AG09309 (cell line): ENCODE measurements at places on chromosomes 3 and 15.

- DNase-seq = no peak
These were observed 134.1 kb downstream of the PDZRN3 start for GRCh38 chr3:73490453-73491286.

GRCh38 chr3:56557831-56558170, 826 bp downstream of the CCDC66 start:
- no peak for DNase-seq

GRCh38 chr15:50624616-50625168, 61.9 kb downstream of the TRPM7 start:
- DNase-seq = peak; percentile 49

DNA sequence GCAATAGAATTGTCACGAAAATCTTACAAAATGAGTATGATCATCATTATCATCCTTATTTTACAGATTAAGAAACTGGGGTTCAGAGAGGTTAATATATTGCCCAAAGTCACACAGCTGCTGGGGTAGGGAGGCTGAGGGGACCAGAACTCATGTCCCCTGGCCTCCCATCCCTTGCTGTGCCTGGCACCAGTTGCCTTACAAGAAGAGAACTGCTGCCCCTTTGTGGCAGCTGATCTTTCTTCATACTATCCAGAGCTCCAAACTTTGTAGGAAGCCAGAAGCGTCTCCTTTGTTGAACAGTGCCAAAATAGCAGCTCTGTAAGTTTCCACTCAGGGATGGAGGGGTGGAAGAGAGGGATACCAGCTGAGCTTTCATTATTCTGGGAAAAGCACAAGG, 236.8 kb upstream of the TBC1D5 start:
- DNase-seq = no peak

GRCh38 chr3:136819392-136819730, 435 bp downstream of the SLC35G2 start:
- no peak for DNase-seq

- no peak for DNase-seq
These were observed 44.7 kb upstream of the GOLM2 start for GRCh38 chr15:44243829-44244228.

DNA sequence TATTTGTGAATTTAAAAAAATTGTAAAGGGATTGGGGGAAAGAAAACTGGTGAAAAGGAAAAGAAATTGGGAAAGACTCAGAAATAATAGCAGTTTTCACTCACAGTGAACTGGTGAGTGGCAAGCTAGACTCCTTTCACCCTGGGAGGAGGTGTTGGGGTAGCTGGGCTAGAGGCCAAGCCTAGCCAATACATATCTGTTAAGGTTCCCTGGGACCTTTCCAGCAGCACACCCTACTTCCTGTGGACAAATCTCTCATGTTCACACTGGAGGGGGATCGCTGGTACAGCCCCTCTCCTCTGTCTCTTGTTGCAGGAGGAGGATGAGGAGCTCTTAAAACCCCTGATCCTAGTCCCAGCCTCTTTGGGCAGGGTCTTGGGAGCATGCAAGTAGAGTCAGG, 3.7 kb upstream of the RPP25 start:
- no peak for DNase-seq

GRCh38 chr15:86644339-86644738, 564.7 kb downstream of the AGBL1 start:
- DNase-seq = no peak

DNA sequence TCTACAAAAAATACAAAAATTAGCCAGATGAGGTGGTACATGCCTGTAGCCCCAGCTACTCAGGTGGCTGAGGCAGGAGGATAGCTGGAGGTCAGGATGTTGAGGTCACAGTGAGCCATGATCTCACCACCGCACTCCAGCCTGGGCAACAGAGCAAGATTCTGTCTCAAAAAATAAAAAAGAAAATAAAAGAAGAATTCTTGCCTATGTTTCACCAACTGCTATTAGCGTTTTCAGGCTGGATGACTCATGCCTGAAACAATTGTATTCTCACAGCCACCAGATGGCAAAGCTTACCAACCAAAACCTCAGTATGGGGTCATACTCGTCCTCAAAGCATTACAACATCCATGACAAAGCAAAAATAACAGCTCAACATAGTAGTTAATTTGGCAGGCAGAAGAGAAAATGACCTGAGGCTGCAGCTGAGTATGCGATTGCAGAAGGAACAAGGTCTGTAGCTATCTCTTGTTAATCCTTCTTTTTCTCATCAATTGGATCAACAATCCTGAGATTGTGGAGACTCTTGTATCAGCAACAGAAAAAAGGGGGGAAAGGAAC, 52.2 kb downstream of the TP53BP1 start:
- DNase-seq = peak; percentile 95

- no peak for DNase-seq
These were observed 39.0 kb upstream of the MYO5C start for GRCh38 chr15:52334491-52335160.

DNA sequence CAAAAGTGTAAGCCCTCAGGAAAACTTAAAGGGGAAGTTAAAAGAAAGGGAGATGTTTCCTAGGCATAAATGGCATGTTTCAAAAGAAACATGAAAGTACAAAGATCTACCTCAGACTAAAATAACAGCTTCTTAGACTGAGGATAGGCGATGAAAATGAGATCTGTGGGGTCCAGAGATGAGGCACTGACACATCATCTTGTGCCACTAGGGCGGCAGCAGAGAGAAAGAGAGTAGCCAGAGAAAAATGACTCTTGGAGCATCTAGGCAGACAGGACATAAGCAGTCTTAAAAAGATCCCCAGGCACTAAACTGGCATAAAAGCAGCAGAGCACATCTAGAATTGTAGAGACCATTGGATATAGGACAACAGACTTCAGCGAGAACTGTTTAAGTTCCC, 42.5 kb upstream of the RFX7 start:
- DNase-seq = no peak

- DNase-seq = no peak
These were observed 55.9 kb upstream of the POMGNT2 start for GRCh38 chr3:43161684-43162229.

DNA sequence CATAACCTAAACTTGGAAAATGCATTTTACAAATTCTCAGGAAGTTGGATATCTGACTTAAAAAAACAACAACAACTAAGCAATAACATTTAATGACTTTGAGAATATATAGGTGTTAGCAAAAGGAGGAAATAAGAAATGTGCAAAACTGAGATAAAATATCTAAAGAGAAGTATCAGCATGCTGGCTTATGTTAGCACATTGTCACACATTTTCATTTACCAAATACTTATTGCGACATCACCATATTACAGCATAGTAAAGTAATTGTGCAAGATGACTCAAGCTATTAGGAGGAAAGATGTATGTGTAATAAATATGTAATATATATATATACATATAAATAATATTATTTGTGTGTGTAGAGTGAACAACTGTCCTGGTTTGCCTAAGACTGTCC, 9.2 kb downstream of the PTX3 start:
- no peak for DNase-seq

DNA sequence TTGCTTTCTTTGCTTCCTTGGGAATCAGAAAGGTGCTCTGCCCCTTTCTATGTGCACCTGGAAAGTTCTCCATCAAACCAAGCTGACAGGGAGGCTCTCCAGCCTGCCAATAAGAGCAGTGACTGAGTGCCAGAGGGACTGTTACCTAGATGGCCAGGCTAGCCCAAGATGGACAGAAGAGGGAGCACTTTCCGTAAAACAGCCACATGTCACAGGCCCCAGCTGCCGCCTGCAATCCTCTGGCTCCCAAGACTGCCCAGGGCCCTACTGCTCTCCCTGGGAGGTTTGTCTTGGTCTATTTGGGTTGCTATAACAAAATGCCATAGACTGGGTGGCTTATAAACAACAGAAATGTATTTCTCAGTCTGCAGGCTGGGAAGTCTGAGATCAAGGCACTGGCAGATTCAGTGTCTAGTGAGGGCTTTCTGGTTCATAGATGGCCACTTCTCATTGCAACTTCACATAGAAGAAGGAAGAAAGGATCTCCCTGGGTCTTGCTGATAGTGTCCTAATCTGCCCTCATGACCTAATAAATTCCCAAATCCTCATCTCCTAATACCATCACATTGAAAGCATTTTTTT, 72.3 kb downstream of the TAMM41 start:
- DNase-seq = no peak

DNA sequence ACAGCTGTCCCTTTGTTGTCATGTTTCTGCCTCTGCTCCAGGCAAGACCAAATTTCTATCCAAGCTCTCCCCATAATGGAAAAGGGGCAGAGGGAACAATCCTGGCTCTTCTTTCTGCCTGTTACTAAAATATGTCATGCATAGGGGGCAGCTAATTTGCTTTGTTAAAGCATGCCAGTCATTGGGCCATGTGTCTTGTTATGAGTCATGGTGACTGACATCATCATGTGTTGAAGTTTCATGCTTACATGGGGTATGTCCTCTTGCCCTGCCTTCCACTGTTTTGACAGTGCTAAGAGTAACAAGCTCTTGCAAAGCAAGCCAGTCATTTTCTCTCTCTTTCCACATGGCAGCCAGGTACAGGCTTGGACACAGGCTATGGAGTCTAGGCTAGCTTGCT, 268.9 kb downstream of the GABRB3 start:
- no peak for DNase-seq

DNA sequence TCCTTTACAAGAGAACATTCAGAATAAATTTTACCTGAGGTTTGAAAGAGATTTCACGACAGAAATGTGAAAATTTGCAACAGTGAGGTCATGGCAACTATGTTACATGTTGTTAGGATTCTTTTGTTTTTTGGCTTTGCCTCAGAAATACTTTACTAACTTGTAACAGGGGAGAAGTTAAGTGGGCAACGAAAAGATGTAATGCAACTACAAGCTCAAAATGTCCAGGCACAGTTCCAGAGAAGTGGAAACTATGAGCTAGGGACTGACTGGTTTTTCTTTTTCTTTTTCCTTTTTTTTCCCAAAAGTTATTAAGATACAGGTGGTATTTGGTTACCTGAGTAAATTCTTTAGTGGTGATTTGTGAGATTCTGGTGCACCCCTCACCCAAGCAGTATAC, 111.5 kb upstream of the PPP2R3A start:
- no peak for DNase-seq

GRCh38 chr15:67779549-67780111, 45.7 kb upstream of the SKOR1 start:
- DNase-seq = no peak

- DNase-seq = no peak
These were observed 10.7 kb downstream of the THSD4 start for GRCh38 chr15:71125831-71126450.

DNA sequence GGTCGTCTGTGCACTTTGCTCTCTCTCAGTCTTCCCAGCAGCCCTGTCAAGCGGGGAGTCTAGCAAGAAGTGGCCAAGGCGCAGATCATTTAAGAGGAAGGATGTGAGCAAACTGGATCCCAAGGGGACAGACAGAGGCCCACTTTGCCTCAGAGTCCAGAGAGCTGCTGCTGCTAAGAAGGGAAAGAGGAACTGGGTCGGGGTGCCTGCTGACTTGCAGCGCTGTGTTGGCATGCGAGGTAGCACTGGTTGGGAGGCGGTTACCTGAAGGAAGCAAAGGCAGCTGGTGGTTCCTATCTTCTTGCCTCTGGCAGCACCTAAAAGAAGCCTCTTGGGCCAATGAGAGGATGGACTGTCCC, 28.1 kb downstream of the SMAD3 start:
- no peak for DNase-seq

DNA sequence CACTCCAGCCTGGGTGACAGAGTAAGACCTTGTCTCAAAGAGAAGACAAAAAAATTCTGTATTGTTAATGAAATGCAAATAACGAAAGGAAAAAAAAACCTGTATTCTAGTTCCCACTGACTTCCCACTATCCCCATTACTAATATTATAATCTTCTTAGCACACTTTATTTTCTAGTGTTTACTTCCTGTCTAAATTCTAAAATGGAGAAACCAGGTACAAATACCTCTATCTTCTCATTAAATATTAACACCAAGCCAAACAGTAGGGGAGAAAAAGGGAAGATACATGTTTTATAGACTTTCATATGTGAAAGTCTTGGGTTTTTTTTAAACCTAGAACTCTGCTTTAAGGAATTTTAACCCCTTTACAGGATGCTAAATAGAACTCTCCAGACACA, 55.3 kb upstream of the PLXND1 start:
- DNase-seq = no peak

DNA sequence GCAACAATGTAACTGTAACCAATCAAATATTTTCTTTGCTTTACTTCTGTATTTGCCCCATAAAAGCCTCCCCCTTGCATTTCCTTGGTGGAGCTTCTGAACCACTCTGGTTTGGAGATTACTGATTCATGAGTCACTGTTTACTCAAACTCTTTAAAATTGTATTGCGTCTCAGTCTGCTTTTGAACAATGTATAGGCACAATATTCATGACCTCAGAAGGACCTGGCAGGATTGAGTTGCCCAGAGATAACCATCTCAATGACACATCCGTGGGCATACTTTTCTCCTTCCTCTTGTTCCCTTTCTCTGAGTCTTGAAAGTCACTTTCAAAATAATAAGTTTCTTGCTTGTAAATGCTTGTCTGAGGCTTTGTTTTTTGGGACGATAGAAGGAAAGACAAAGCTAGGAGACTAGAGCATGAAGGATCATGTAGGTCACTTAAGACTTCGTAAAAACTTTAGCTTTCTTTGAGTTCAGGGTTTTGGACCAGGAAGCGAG, 57.1 kb upstream of the POU1F1 start:
- peak; percentile 73 for DNase-seq

GRCh38 chr3:177131927-177132636, 65.2 kb downstream of the TBL1XR1 start:
- no peak for DNase-seq

DNA sequence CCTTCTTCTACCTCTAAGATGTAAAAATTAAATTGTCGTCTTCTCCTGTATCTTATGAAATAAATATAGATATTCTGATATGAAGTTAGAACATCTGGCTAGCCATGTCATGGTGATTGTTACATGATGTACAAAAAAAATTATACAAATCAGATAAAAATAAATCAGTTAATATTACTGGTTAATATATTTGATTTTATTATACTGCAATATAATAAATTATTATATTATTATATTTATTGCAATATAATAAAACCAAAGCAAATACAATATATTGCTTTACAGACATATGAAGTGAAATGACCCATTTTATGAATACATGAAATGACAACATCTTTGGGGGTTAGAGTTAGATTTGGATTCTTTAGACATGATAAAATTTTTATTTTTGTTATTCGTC, 72.3 kb upstream of the NAALADL2 start:
- DNase-seq = no peak

DNA sequence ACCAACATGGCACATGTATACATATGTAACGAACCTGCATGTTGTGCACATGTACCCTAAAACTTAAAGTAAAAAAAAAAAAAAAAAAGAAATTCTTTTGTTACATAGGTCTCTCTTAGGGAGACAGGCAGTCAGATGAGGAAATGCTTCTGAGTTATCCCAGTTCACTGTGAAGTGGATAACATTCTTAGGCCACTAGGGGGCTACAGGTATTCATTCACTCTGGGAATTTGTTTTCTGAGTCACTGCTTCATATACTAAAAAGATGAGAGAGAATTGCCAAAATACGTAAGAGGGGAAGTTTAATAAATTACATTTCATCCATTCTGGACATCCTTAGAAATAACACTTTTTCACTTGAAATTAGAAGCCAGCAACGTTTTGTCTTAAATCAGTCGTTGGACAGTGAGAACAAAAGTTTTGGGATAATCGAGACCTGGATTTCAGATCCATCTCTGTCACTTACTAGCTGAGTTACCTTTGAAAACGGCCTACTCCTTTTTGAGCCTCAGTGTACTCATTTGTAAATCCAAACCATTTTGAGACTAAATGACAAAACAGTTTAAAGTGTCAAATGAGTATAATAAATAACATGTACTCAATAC, 738.4 kb upstream of the ALCAM start:
- DNase-seq = peak; percentile 48
